ENCODE measurements at places on chromosomes 3 and 15.

DNA sequence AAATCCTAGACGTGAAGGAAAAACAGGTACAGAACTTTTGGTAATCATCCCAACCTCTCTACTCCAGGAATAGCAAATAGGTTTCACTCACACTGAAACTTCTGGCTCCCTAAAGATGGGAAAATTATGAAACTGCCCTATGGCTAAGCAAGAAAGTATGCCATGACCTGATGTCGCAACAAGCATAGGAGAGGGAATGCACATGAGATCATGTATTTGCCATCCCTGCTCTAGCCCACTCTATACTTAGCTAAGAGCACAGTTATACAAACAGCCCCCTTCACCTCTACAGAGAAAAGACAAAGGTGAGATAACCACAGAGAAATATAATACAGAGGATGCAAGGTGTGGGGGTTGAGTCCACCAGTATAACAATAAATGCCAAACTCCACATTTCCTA, 102.7 kb downstream of the TBC1D5 start:
- no peak for DNase-seq

DNA sequence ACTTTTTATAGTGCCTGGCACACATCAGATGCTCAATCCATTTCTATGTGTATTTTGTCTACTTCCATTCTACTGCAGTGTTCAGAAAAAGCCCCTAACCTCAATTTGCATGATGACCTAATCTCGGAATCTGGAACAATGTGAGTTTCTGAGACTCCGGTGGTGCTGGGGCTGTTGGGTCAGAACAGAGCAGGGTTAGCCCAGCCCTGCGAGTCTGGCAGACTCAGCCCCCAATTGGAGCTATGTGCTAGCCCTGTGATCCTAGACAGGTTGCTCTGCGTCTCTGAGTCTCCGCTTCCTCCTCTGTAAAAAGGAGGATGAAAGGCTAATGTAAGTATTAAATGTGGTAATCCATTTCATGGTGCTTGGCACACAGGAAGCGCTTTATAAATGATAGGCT, 95.0 kb upstream of the ICE2 start:
- DNase-seq = no peak

- DNase-seq = no peak
These were observed 239.7 kb downstream of the UBE2E2 start for GRCh38 chr3:23442598-23443383.

DNA sequence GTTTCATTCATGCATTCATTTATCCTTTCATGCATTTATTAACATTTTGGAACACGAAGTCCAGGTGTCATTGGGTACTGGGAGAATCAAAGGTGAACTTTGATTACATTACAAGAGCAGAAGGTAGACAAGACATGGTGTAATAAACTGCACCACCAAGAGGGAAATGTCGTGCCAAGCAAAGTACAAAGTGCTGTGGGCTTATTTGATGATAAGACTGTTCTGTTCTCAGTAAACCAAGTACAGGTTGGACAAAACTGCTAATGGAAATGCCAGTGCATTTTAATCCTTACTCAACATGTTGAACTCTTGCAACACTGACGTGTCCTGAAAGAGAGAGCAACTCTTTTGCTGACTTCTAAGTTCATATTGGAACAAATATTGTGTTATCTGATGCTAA, 69.4 kb downstream of the MME start:
- no peak for DNase-seq

DNA sequence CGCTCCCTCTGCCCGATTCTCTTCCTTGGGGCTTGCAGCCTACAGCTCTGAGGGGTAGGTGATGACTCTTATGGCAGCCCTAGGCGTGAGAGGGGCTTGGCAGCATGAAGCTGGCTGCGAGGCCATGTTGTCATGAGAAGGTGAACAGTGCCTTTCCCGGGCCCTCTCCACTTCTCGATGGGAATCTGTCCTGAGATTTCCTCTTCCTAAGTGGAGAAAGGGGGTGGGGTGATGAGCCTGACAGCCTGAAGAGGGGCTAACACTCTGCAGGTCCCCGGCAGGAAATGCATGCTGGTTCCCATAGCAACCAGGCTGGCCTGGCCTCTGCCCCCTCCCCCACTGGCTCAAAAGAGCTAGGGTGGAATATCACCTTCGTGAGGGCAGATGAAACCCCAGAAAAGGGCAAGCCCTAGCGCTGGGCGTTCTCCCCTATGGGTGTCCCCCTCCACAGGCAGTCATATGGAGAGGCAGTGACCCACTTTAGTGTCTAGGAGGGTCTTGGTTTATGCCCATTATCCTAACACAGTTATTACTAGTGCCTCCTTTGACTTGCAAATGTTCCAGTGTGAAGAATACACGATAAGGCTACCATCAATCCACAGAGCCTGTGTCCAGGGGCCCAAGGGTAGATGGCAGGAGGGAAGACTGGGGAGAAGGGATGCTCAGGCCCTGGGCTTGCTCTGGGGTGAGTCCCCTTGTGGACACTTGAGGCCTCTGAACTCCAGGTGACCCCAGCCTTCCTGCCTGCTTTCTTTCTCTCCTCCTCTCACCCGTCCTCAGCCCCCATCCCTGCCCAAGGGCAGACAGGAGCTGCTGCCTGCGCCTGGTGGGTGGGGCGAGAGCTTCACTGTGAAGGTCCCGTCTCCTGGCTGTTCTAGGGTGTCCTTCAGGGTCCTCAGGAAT, 13.2 kb downstream of the EPHB3 start:
- DNase-seq = no peak

DNA sequence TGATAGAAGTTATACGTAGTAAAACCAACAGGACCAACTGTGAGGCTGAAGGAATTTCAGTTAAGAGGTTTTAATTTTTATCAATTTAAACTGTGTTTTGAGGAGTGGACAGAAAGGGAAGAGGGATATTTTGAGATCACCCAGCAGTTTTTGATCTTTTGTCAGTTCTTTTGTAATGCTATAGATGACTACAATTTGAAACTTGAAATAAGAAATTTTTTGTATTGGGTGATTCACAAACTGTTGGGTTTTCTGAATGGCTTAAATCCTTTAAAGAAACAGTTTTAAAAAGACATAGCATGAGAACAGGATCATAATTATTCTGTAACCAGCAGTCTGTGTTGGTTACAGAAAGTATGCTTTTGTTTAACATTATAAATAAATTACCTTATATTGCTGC, 67.4 kb downstream of the TCF12 start:
- DNase-seq = no peak

DNA sequence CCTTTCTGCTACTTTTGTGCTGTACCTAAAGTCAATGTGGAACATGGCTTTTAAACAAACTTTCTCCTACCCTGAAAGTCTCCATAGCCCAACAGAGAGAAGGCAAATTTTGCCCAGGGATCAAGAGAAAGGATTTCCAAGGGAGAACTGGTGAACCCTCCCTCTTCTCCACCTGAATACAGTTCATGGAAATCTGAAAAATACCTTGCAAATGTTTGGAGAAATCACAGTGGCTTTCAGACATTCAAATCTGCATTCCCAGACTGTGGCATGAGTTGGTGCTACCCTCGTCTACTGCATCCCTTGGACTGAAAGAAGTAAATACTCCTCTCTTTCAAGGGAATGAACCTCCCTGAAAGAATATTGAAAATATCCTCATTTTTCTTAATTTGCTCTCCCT, 38.7 kb downstream of the ZIC4 start:
- DNase-seq = no peak

GRCh38 chr3:14377044-14377837, 25.2 kb upstream of the SLC6A6 start:
- DNase-seq = no peak

GRCh38 chr3:31235062-31235700, 297.5 kb upstream of the STT3B start:
- no peak for DNase-seq

DNA sequence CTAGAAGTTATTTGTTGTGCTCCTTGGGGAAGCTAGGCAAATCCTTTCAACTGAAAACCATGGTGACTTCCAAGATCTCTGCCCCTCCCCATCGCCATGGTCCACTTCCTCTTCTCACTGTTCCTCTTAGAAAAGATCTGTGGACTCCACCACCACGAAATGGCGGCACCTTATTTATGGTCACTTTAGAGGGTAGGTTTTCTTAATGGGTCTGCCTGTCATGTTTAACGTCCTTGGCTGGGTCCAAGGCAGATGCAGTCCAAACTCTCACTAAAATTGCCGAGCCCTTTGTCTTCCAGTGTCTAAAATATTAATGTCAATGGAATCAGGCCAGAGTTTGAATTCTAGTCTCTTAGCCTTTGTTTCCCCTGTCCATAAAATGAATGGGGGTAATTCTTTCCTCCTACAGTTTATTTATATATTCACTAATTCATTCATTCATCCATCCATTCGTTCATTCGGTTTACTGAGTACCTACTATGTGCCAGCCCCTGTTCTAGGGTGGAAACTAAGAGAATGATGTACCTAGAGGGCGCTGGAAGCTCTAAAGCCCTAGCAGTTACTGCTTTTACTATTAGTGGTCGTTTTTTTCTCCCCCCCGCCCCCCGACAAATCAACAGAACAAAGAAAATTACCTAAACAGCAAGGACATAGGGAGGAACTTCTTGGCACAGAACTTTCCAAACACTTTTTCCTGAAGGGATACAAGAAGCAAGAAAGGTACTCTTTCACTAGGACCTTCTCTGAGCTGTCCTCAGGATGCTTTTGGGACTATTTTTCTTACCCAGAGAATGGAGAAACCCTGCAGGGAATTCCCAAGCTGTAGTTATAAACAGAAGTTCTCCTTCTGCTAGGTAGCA, 657 bp downstream of the PATL2 start:
- no peak for DNase-seq
